Thoracic aorta endothelial cell (primary cell): ENCODE measurements at places on chromosomes 2 and 18. TPM values are rescaled to one million over a fixed set of nuclear protein-coding genes. Genes with fewer than 3 reads are reported as not detected.

Gene TNS1
- total RNA-seq = 37.0 and 38.2 TPM in 2 replicates

Gene DNMT3A
- 18.2 and 22.9 TPM in 2 replicates for total RNA-seq

Gene CHST9
- total RNA-seq = not detected in 2 replicates

Gene GLI2
- 0.13 TPM in 1 of 2 replicates, not detected in the other for total RNA-seq

Gene OTOS
- not detected in 2 replicates for total RNA-seq

Gene ANKRD62
- not detected in 2 replicates for total RNA-seq
